GM04504 (cell line): ENCODE measurements at places on chromosomes 6 and 20.
A peak's percentile ranks its signal among the peaks of the same experiment; 100 is the strongest.

DNA sequence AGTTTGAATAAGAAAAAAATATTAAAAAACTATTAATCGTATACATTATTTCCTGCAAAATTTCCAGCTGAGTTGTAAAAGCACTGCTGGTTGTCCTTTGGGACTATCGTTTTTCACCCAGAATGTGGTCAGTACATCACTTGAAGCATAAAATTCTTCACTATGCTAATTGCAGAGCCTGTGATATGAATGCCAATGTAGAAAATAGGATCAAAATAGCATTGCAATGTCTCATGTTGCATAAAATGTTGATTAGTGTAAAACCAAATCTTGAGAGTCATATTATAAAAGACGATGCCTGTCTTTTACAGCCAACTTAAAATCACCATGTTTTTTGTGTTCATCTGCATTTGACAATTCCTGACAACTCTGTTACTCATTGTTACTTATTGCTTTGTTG lies 207.7 kb downstream of the MMUT start:
- no peak for DNase-seq

GRCh38 chr6:131636880-131637792 lies at the start of gene ENPP3:
Gene ENPP3 (plus strand): TSS chr6:131637302. CDS start chr6:131637385, 83 bp downstream.
- no peak for DNase-seq

- no peak for DNase-seq
Measured at GRCh38 chr6:12403947-12404647, 113.9 kb downstream of the EDN1 start.

DNA sequence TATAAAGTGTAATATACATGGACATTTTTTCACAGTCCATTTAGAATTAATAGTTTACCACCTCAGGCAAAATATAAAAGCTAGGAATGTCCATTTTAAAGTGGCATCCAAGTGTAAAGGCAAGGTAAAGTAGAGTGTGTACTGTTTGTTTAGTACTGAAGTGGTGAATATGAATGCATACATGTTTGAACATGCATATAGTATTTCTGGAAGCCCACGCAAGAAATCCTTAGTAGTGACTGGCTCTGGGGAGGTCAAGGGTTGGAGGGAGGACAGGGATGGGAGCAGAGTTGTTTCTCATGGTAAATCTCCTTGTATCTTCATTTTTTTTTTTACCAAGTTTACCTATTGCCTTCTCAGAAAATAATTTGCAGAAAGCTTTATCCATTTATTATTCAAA lies 129.2 kb downstream of the UNC5CL start:
- no peak for DNase-seq

- DNase-seq = no peak
Measured at GRCh38 chr6:146861029-146861563, 262.3 kb downstream of the ADGB start.

DNA sequence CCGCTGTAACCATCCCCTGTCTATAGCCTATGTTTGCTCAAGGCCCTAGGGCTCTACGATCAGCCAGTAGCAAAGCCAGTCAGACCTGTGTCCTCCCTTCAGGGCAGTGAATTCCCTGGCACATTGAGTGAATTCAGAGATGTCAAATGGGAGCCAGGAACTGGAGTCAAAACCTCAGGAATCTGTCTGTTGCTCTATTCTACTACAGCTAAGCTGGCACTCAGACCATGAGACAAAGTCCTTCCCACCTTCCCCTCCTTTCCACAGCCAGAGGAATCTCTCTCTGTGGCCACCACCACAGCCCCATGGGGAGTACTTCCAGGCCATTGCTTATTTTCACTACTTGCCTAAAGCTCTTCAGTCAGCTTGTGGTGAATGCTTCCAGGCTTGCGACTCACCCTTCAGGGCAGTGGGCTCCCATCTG lies 82.0 kb downstream of the PKIB start:
- peak; percentile 3 for DNase-seq

DNA sequence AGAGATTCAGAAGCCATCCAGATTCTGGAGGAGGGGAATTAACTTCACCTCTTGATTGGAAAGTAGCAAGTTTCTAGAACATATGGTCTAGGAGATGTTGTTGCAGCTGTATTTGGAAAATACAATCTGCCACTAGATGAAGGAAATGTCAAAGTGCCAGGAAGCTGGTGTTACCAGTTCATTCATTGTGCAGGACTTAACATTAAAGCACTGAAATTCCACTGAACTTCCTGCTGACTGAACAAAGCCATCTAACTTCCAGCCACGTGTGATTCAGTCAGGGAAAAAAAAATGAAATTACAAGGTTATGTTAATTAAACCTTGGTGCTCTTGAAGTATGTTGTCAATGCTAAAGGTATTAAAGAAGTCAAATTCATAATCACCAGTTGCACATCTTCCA lies 321.5 kb upstream of the SASH1 start:
- no peak for DNase-seq

DNA sequence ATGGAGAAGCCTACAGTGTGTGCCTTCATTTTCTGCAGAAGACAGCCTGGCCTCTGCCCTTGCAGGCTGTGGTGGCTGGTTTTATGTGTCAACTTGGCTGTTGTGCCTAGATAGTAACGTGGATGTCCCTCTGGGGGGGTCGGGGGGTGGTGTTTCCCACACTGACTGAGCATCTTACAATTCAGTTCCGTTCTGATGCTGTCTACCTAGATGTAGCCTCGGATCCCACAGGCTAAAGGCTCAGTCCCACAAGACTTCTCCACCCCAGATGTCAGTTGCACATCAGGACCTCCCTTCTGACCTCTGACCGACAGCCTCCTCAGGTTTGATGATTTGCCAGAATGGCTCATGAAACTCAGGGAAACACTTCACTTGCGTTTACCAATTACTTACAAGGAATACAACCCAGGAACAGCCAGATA lies 4.4 kb downstream of the PYGB start:
- no peak for DNase-seq

- DNase-seq = no peak
Measured at GRCh38 chr6:21968411-21968810, 328.4 kb downstream of the PRL start.

GRCh38 chr6:21588481-21589351 lies 4.8 kb upstream of the SOX4 start:
- DNase-seq = peak; percentile 60

- no peak for DNase-seq
Measured at GRCh38 chr6:46288835-46289234, 118.1 kb upstream of the ENPP5 start.

DNA sequence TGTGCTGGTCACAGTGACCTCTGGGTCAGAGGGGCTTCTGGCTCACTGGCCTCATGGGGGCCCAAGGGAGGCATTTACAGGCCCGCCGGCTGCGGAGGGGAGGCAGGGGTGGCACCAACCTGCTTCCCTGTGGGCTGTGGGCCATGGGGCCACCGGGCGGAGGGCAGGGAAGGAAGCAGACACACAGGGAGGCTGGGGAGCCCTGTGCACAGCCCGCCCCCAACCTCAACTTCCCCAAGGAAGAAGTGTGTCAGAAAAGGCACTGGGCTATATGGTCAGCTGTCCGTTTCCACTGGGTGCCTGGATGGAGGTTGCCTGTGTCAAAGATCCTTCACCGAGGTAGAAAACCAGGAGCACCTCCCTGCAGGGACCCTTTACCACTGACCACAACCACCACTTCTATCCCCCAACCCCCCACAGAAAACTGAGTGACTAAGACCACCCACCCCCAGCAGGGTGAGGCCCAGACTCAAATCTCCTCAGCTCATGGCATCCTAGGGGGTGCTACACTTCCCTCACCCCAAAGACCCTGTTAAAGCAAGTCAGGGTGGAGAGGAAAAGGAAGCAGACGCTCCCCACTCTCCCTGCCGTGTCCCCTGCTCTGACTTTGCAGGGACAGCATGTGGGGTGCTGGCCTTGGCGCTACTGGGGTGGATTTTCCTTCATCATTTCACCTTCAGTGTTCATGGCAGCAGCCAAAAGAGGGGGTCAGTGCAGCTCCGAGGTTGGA lies 5.6 kb downstream of the CST3 start:
- DNase-seq = no peak

- DNase-seq = no peak
Measured at GRCh38 chr20:23039136-23039875, 4.2 kb downstream of the SSTR4 start.

DNA sequence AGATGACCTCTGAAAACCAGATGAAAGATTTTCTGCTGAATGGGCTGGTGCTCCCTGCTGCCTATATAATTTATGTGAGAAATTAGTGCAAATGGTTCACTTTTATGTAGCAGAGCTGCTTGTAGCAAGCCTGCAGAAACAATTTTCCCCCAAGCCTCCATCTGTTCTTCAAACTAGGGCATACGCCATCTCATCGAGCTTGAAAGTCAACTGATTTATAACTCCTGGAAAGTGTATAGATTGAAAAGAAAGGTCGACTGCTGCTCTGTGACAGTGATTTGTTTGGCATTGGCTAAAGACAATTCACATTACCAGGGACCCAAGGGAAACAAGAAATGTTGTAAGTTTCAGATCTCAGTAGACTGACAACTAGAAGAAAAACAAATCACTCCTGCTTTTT lies 93.3 kb downstream of the PACRG start:
- DNase-seq = no peak

DNA sequence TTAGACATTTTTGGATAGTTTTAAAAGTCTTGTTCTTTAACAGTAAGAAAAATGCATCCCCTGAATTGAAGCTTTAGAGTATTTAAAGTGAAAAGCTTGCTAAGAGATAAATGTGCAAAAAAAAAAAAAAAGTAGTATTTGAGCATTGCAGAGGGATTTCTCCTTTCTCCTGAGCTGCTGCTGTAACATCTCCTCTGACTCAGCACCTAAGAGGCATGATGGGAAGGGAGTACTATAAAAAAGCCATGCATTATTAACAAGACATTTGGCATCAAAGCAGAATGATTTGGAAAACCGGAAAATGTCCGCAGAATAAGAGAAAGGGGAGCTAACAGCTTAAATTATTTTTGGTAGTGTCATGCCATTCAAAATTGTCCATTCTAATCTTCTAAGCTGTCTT lies 27.9 kb downstream of the B4GALT5 start:
- DNase-seq = peak; percentile 39

DNA sequence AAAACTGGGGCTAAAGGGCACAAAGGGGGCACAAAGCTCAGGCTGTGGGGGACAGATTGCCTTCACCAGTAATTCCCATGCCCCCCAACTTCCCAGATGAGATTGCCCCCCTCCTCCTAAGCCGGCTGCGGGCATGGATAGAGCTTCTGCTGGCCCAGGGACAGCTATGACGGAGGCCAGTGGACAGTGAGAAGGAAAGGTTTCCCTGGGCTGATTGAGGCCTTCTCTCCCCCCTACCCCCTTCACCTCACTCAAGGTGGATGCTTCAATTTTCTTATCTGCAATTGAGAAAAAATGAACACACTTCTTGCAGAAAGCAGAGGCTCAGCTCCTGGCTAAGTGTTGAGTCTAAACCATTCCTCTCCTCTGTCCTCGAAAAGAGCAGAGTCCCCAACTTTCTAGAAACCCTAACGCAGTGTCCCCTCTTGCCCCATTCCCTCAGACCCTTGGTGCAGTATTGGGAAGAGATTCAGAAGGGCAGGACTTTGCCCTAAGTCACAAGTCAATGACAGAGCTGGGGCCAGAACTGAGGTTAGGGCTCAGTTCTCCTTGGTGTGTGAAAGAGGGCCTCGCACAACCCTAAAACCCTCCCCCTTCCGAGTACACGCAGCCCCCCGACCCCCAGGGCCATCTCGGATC lies 808 bp downstream of the SDC4 start:
- DNase-seq = no peak

DNA sequence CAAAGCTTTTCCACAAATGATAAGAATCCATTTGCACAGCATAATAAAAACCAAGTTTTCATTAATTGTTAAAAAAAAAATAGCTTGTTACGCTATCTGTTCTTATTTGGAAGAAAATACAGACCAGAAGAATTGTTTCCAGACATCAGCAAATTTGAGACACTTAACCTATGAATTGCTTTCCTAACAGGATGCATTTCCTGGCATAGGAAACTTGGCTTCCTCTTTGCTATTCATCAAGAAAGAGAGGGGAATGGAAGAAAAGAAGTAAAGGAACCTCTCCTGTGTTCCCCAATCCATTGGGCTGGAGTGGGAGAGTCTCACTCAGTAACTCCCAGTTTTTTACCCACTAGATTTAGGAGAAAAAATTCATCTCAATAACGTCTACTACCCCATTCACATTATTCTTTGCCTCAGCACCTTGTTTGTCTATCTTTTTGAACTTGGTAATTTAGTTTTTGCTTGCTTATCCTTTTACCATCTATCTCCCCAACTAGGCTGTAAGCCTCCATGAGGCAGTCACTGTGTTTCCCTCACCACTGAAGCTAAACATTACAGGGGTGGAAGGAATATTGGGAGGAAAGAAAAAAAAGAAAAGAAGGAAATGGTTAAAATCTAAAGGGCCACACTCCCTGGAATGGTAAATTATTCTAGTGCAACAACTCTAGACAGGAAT lies 150.3 kb downstream of the COL21A1 start:
- no peak for DNase-seq

DNA sequence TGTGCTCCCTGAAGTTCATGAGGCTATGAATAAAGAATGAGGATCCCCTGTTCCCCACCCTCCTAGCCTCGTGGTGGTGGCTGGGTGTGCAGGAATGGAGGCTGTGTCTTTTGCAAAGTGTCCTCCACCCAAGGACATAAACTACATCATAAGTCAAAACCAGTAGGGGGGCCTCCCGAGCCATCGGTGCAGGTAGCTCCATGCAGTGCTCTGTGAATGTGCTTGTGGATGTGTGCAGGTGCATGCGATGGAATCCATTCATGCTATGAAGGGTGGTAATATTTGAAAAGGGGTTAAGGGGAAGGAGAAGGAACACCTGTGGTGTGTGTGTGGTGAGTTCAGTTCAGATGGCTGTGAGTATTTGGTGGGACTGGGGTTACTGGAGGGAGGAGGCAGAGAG lies 197.3 kb downstream of the NRN1 start:
- DNase-seq = no peak

DNA sequence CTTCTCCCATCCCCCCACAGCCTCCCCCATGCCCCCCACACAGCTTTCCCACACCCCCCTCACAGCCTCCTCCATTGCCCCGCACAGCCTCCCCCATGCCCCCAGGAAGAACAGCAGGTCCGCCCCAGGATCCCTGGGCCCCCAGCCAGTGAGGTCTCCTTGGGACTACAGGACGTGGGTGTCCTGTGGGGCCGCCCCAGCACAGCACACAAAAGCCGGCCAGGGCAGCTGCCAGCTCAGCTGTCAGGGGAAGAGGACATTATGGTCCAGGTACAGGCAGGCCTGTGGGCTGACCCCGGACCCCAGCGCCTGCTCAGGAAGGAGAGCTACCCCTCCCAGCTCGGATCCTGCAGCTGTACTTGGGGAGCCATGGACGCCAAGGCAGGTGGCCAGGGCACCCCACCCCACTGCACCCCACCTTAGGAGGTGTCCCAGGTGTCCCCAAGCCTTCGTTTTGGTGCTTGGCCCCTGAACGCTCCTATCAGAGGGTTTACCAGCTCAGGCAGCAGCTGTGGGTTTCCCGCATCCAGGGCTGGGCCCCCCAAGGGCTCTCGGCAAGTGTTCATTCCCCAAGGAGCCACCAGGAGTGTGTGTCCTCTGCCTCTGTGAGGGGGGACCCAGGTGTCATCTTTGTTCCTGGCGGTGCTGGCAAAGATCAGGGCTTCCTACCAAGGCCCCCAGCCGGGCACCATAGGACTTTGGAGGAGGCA lies 42.3 kb upstream of the GATA5 start:
- DNase-seq = no peak
